ENCODE measurements at places on chromosomes 4 and X.

- peak; percentile 1 for DNase-seq
Measured at GRCh38 chr4:86261636-86262035, 98.2 kb downstream of the MAPK10 start.

- DNase-seq, result no peak
Measured at GRCh38 chr4:20368926-20369325, 117.2 kb downstream of the SLIT2 start.

DNA sequence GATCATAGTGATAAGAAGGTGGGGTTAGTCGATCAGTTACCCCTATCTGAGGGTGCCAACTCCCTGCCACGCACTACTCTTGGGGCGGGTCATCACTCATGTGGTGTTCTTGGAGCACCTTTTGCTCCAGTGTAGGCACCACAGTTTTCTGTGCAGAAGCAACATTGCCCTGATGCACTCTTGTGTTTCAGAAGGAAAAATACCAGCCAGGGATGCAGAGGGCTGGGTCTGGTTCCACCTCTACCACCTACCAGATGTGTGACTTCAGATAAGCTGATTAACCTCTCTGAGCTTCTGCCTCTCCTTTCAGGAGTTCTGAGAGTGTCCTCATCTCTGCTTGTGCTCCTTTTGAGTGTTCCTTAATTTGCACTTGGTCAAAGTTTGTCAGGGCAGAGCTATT, 29.9 kb upstream of the PROM1 start:
- no peak for DNase-seq

DNA sequence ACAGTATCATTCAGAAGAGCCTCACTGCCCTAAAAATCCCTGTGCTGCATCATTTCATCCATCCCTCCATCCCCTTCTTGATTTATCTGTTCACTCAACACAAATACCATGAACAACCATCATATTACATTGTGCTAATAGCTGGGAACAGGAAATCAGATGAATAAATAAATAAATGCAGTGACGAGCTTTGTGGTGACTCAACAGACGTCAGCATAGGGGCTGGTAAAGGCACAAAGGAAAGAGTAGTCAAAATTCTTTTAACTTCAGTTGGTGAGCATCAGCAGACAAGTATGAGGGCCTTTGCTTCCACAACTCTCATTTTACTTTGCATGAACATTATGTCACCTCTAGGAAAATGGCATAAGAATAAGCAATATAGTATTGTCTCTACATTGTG, 65.5 kb downstream of the EDNRA start:
- DNase-seq, result peak; percentile 58

GRCh38 chr4:170242471-170242870, 152.7 kb upstream of the AADAT start:
- no peak for DNase-seq

DNA sequence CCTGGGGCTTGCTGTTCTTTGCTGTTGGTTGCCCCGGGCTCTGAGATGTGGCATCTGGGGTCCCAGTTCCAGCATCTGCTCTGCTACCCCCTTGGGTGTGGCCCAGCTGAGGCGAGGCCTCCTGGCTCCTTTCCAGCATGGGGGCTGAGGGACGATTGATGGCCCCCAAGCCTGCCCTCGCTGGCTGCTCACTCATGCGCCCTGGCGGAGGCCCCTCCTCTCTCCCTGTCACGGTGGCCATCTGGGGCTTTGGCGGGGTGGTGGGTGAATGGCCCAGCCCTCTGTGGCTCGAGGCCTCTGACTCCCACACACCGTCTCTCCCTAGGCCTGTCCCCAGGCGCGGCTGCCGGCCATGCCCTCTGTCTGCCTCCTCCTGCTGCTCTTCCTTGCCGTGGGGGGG, 1.8 kb downstream of the PLXNA3 start:
- no peak for DNase-seq

DNA sequence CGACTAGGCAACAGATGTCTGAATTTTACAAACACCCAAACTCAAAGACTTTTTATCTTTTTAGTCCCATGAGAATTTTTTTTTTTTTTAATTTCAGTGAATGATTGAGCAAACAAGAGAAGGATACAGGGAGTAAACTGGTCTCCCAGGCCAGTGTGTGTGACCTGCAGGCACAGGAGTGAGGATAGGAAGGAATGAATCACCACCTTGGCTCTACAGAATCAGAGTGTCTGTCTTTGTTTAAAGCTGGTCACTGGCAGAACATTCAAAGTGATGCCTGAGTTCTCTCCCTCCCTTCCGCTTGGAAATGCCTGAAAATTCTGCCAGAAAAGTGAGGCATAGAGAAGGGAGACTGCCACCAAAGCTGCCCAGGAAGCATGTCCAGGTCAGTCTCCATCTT, 69.5 kb downstream of the PARM1 start:
- no peak for DNase-seq

- DNase-seq, result no peak
Measured at GRCh38 chrX:117744958-117745357, 371.7 kb downstream of the KLHL13 start.

DNA sequence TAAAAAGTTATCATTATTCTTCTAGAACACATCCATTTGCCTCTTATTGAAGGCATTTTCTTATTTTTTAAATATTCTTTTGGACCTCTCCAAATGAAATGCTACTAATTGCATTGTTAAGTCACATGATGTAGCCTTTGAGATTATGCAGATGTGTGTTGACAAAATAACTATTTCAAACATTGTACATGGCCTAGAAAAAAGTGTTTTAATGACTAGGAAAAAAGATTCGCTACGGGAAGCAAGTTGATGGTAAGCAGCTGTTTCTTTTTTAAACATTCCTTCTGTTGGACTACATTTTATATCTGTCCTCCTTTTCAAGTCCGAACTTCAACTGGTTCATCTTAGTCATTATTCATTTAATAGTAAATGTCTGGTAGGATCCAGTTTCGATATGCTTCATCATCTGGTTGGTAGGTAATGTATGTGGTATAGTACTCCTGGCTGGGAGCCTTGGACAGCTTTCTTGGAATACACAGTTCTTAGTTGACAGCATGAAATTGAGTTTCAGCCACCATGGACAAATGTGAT, 34.3 kb upstream of the GUCY1A1 start:
- DNase-seq, result no peak

DNA sequence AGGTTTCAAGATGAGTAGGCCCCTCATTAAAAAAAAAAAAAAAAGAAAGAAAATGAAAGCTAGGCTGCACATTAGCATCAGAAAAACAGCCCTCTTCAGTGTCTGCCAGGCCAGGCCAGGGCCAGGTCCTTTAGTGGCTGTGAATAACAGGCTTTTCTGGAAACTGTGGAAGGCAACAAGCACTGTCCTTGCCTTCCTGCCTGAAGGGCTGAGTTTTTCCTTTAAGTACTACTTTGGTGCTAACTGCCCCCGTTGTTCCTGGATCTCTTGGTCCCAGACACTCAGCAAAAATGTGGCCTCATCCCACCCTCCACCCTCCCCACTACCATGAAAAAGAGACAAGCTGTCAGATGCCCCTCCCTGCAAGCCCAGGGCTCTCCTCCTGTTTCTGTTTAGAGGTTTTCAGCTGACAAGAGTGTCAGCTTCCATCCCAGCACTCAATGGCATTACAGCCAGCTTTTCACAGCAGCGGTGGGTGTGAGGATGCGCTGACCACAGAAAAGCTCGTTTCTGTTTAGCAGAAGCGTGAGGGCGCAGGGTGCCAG, 174.2 kb downstream of the NHS start:
- no peak for DNase-seq

- peak; percentile 85 for DNase-seq
Measured at GRCh38 chr4:56410247-56411062, 23.2 kb upstream of the AASDH start.

DNA sequence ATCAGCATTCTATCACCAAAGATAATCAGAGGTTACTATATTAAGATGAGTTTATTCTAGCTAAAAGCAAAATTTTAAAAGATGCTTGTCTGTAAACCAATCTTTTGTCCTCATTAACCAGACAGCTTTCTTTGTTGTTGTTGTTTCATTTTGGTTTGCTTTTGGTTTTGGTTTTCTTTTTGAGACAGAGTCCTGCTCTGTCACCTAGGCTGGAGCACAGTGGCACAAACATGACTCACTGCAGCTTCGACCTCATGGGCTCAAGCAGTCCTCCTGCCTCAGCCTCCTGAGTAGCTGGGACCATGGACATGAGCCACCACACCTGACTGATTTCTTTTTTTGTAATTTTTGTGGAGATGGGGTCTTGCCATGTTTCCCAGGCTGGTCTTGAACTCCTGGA, 102.9 kb downstream of the COX18 start:
- DNase-seq, result no peak

DNA sequence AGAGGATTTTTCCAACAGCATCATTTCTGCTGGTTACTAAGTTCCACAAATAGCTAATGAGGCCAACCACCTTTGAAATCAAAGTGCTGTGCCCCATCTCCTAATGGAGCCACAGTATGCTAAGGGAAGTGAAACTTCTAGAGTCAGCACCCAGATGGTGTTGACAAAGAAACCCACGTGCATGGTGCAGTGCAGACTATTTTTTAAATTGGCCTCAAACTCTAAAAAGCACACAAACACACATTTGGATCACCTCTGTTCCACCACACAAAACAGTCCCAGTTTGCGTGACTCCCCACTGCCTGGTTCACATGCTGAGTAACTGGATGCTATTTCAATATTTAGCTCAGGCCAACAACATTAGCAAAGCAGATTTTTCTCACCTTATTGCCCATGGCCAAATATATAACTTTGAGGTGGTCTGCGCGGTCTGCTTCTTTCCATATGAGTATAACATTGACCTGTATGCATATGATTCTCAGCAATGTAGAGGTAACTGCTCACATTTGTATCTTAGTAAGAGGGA, 69.9 kb downstream of the AMELX start:
- no peak for DNase-seq

GRCh38 chrX:47420962-47421361, 50.6 kb downstream of the ZNF157 start:
- DNase-seq, result no peak

- DNase-seq, result no peak
Measured at GRCh38 chr4:76035141-76035540, 729 bp downstream of the CXCL11 start.

GRCh38 chr4:127995776-127996175, 30.6 kb downstream of the ABHD18 start:
- DNase-seq, result no peak

GRCh38 chrX:127558811-127559210, 493.4 kb downstream of the ACTRT1 start:
- DNase-seq, result no peak

GRCh38 chr4:152780267-152780778, 569 bp downstream of the ARFIP1 start:
- no peak for DNase-seq
